ENCODE measurements at places on chromosomes 11 and 22.

GRCh38 chr11:62902932-62903331 lies 18.2 kb downstream of the CHRM1 start:
- no peak for DNase-seq

GRCh38 chr11:129215506-129216245 lies 23.6 kb upstream of the ARHGAP32 start:
- DNase-seq: no peak

- DNase-seq: no peak
Observed at GRCh38 chr11:21385669-21386440, 716.5 kb downstream of the NELL1 start.

GRCh38 chr22:48473202-48473601 lies 1354.5 kb downstream of the BRD1 start:
- no peak for DNase-seq

DNA sequence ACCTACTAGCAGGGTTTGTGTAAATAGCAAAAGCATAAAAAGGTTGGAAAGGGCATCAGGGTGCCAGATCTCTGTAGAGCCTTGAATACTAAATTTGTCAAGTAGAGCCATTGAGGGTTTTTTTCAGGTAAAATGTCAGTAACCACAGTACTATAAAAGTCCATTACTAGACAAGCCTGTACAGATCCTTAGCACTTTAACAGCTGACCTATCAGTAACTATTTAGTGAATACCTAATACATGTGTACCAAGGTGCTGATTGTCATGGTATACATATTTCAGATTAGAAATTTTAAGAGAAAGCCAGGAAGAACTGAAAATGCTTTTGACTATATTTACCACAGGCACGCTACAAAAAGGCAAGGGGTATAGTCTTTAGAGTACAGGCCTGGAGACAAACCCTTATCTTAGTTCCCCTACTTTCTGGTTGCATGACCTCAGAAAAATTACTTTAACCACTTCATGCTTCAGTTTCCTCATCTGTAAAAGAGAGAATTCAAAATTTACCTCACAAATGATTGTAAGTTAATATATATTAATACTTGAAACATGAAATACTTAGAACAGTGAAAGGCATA lies 57.9 kb downstream of the RAB38 start:
- DNase-seq: no peak

DNA sequence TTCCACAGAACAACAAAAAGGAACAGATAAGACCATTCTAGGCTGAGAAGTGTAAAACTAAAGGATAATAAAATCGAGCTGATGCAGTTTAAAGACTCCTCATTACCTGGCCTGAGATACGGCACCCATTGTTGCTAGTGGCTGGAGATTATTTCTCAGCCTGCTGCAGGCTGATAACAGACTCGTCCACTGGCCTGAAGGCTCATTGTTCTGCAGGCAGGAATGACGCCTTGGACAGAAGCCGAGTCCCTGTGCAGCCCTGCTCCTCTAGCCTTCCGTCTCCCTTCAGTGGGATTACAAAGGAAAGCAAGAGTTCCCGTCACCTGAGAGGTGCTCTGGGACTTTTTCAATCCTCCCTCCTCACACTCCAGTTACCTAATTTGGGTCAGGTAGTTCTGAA lies 1065.3 kb downstream of the OPCML start:
- DNase-seq: no peak

DNA sequence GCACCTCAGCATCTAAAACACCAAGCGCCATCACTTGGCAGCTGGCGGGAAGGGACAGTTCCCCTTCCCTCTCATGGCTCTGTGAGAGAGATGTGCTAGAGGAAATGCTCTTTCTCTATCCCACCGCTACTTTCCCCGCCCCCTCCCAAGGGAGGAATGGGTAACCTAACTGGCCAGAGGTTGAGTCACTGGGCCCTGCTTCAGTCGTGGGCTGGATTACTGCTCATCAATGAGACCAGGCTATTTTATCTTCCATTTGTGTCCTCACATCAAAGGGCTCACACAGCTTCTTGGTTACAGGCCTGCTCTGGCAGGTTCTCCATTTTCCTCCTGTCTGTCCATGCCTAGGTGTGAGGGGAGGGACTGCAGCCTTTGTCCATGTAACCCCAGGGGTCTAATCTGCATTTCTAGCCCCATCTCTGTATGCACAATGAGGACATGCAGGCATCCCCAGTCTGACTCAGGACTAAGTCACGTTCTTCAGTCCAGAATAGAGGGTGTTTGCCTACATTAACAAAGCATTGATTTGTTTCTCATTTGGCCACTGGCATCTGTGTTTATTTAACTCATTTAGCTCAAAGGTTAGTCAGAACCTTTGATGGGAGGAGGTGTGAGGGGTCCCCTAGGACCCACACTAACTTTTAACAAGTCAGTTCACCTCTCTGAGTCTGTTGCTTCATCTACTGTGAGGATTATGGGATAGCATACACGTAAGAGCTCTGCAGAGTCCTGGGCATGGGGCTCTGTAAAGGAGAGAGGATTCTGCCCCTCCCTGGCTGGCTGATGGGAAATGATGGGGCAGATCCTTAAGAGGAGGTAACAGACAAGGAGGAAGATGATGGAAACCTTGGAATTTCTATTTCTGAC lies 99.1 kb downstream of the XRRA1 start:
- no peak for DNase-seq

DNA sequence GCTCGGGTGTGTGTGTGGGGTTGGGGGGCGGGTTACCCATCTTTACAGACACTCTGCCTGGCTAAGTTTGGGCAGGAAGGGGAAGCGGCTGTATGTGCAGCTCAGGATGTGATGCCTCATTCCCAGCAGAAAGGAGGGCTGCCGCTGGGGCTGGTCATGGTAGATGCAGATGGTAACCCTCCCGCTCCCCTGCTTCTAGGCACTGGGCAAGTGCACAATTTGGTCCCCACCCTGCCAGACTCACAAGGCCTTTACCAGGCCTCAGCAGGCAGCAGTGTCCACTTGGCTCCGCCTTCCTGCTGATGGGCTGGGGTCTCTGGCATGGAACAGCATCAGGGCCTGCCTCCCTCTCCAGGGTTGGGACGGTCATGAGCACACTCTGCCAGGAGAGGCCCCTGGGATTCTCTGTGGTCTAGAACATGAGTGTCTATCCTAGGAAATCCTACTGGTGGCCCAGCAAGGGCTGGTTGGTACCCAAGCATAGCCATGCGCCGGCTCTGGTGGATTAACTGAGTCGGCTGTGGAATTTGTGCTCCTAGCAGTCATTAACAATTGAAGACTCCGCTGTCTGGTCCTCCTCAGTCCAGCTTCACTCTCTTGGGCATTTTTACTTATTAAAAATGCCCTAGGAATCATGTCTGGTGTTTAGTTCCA lies 4.2 kb downstream of the LMO1 start:
- DNase-seq: no peak

GRCh38 chr22:31211482-31211861 lies 626 bp upstream of the LIMK2 start:
- no peak for DNase-seq

GRCh38 chr11:68914761-68915160 lies 11.1 kb downstream of the IGHMBP2 start:
- no peak for DNase-seq

DNA sequence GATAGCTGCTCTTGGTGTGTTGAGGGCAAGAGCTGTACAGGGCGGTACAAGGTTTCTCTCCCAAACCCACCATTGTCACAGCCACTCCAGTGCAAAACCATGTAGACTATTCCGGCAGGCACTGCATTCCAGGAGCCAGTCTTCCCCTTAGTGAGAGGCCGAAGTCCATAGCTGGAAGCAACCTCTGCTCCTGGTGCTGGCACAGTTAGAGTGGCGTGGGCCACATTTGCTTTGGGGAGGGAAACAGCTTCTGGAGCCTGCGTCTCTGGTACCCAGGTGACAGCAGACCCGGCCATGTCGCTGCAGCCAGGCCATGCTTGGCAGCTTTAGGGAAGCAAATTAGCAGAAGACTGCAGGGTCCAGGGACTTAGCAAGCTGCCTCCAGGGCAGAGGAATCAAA lies 788.0 kb downstream of the BRD1 start:
- DNase-seq: no peak

DNA sequence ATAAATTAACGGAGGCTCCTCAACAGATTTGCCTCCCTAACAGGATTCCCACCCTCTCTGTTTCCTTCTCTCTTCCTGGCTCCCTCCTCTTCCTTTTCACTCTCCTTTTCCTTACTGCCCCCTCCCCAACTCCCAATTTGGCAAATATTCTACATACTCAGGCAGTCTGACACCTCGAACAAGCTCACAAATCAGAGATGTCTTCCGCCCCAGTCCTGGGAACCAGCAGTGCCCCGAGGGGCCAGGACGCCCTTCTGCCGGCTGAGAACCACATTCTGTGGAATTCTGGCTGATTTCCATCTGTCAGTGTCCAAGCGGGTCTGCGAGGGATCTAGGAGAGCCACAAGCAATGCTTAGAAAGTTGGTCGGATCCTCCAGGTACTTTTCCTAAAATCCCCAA lies 94.0 kb downstream of the NTM start:
- DNase-seq: no peak

DNA sequence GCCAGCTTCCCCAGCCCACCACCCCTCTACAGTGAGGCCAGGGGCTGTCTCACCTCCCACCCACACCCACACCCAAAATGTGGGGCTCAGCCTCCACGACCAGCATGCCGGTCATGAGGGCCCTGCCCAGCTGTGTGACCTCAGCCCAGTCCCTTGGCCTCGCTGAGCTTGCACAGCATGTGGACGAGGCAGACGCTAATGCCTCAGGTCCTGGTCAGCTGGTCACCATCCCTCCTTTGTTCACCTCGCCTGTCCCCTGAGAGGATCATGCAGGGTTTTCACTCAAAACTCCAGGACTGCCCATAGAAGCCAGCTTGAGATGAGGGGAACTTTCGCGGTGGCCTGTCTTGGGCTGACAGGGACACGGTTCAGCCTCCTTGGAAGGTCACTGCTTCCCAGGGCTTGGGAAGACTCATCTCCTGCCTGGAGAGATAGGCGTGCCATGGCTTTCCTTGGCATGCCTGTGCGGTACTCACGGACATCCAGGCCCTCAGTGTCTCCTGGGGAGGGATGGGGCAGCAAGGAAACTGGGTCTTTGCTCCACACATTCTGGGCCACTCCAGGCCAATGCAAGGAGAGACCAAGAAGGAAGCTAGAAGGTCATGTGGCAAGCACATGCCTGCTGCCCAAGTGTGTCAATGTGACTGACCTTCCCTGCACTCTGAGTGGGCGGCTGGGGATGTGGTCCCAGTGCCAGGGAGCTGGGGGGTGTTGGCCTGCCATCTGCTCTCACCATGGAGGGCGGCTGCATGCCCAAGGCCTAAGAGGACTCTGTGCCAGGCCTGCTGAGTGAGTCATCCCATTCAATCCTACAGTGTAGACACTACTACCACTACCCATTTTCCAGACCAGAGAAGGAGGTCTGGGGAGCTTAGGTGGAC lies 3.2 kb upstream of the RTN4R start:
- DNase-seq: no peak

- no peak for DNase-seq
Observed at GRCh38 chr22:27687984-27688545, 113.5 kb downstream of the MN1 start.
